ENCODE measurements at places on chromosomes 12 and 14.

- no peak for DNase-seq
These were observed 57.2 kb downstream of the STXBP6 start for GRCh38 chr14:24992624-24993360.

GRCh38 chr12:42325326-42325652, 605 bp downstream of the ZCRB1 start:
- no peak for DNase-seq

GRCh38 chr12:65602610-65603295, 221.5 kb upstream of the HMGA2 start:
- DNase-seq = no peak

GRCh38 chr14:20184181-20184580, 6.5 kb upstream of the OR11G2 start:
- no peak for DNase-seq

GRCh38 chr14:77143071-77143470, 1.5 kb upstream of the ZDHHC22 start:
- DNase-seq = no peak

DNA sequence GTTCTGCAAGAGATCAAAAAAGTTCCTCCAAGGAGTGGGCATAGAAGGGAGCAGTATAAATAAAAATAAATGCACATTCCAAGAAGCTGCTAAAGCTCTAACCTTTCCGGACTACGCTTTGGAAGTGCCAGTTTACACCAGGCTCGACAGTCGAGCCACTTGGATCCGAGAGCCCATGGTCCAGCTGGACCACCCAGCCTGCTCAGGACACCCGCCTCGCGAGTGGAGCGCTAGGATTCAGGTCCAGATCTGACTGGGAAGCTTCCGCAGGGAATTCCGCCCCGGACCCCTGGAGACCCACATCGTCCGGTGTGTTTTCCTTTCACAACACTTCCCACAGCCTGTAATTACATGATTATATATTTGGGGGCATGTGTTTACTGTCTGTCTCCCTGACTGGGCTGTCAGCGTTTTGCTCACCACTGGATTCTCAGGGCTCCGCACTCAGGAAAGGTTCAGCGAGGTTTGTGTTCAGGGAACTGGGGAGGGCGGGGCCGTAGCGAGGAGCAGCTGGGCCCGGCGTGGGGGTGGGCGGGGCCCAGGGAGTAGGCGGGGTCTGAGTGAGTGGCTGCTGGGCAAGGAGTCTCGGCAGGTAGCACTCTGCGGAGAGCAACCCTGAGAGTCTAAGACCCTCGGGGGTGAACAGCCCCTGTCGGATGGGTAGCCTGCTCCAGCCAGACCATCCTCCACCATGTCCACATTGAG, 52.3 kb upstream of the TMEM263 start:
- peak; percentile 38 for DNase-seq

- DNase-seq = no peak
These were observed 1.4 kb upstream of the HOXC6 start for GRCh38 chr12:54026640-54027441.

DNA sequence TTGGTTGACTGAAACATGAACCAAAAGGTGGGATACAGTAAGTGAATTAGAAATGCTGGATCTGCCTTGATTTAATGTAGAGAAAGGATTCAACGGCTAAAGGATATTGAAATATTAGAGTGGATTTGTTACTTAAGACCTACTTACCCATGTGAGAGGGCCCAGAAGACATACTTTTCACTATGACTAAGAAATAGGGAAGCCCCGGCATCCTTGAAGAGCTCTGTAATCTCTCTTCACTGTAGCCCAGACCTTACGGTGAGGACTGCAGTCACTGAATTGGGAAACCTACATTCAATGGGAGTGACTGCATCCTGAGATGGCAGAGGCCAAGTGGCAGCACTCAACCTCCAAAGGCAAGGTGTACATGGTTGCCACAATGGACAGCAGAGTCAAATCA, 52.5 kb downstream of the KANSL2 start:
- no peak for DNase-seq

DNA sequence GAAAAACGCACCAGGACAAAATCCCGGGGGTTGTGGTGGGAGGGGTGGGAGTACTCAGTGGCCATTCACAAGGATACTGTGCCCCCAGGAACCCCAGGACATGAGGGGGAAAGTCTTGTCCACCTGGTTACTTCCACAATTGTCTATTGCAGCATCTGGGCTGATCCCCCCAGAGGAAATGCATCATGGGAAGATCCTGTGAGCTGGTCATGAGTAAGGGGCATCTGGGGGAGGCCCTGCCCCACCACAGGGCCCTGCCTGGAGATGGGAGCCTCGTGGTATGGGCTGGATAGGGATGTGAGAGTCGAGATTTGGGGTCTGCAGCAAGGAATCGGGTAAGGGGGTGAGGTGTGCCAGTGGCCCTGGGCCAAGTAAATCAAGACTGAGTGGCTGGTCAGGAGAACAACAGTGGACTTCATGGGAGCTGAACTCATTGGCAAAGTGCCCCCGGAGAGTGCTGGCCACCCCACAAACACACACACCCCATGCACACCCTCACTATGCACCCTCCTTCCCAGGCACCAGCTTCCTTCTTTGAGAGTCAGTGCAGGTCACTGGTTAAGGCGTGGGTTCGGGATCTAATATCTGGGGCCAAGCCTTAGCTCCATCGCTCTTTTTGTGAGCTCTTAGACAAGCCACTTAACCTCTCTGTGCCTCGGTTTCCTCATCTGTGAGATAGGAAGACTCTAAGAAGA, 3.0 kb upstream of the SERPINA1 start:
- DNase-seq = no peak

DNA sequence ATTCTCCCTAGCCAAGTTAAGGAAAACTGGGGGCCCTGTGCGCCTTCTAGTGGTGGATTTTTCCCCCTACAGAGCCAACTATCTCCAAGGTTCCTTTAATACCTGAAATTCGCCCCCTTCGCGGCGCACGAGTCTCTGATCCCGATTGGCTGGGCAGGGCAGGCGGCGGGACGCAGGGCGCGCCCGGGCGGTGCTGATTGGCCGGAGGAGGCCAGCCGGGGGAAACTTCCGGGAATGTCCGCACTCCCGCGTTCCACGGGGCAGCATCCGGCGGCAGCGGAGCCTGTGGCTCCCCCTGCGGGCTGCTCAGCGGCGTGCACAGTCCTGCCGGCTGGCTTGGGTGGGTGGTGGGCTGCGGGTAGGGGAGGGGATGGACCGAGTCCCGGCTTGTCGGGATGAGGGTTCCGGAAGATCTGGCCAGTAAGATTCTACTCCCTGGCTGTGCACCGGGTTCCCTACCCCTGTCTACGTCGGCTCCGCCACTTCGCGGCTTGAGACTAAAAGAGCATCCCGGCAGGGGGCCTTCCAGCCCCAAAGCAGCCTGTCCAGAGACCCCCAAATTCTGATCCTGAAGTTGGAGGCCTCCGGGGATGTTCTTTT, at the start of gene NABP2:
Gene NABP2 (plus strand): TSS at position 241 of the 600 bp plus-strand sequence. CDS start 515 bp downstream, outside the sequence.
- DNase-seq = peak; percentile 82

DNA sequence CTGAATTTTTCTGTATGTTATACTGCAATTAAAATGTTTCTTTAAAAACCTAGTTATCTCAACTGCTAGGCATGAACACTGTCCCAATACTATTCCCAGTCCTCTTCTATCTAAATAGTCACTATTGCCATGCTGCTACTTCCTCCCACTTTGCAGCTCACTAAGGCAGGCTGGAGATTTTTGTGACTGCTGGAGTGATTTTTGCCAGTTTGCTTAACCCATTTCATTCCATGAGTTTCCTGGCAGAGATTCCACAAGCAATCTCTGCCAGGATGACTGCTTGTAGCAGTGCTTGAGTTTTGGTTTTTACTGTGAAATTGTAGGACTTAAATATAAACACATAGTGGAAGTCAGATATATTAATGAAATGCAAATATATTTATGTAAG, 80.8 kb downstream of the BHLHE41 start:
- no peak for DNase-seq

DNA sequence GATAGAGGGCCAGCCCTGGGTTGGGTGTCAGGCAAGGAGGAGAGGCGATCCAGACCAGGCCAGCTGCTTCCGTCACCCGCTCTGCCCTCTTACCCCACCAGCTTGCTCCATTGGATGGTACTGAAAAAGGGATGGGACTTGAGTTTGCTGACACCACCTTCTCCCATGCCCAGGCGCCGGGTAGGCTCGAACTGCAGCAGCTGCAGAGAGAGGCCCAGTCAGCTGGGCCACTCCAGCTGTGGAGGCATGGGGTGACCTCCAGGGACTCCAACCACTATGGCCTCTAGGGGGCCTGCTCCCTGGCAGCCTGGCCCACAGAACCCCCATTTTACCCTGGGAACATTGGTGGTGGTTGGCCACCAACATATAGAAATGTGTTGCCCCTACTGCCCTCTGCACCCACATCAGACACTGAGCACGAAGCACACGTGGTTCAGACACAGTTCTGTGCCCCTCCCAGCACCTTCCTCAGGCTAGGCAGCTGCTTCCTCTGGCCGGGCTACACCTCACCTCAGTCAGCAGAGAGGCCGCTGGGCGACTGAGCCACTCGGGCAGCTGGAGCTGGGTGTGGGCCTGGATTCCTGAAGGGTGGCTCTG, 16.0 kb downstream of the RPS6KL1 start:
- DNase-seq = no peak

DNA sequence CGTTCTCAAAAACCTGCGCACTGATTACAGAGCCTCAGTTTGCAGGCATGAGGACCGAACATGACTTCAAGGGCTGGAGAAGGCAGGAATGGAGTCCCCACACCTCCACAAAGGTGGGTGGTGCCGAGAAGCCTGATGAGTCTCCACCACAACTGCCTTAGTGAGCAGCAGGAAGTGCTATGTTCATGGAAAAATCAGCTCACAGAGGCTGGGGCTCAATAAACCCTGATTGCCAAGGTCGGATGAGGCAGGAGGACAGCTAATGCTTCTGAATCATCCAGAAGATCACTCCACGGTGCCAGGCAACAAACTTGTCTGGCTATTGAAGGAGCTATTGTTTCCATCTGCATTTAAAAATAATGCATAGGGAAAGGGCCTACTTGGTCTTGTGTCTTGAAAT, 31.1 kb downstream of the APPL2 start:
- DNase-seq = no peak

DNA sequence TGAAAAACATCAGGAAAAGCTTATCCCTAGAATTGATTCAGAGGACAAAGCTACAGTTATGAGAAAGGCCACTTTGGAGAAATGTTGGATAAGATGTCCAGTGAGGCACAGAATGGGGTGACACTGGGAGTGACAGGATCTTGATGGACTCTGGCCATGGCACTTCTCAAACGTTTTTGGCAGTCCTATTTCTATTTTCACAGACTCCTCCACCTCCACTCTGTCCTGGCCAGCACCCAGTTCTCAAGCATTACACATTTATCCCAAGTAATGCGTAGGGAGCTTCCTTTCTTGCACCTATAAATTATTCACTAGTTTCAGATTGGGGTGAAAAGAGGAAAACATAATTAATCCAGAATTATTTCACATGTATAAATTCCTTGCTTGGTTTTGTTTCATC, 727.3 kb downstream of the NRXN3 start:
- no peak for DNase-seq

GRCh38 chr12:129339336-129339735, 486.1 kb downstream of the GLT1D1 start:
- no peak for DNase-seq

GRCh38 chr12:122691566-122691965, 11.6 kb downstream of the HCAR2 start:
- DNase-seq = no peak

- DNase-seq = no peak
These were observed 231.3 kb downstream of the BCL11B start for GRCh38 chr14:99040711-99041110.

- DNase-seq = no peak
These were observed 103.0 kb downstream of the C12orf42 start for GRCh38 chr12:103392722-103393121.

DNA sequence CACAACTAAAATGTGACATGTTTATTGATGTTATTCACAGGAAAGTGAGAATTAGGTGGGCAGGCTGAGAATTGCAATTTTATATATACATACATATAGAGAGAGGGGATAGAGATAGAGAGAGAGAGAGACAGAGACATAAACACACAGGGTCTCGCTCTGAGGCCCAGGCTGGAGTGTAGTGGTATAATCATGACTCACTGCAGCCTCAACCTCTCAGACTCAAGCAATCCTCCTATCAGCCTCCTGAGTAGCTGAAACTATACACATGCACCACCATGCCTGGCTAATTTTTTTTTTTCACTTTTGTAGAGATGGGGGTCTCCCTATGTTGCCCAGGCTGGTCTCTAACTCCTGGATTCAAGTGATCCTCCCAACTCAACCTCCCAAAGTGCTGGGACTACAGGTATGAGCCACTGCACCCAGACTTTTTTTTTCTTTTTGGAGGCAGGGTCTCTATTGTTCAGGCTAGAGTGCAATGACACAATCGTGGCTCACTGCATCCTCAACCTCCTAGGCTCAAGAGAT, 49.1 kb downstream of the R3HDM2 start:
- DNase-seq = no peak

GRCh38 chr12:19674437-19674836, 235.1 kb downstream of the AEBP2 start:
- no peak for DNase-seq

- no peak for DNase-seq
These were observed 5.4 kb downstream of the TMEM117 start for GRCh38 chr12:43841253-43841652.

DNA sequence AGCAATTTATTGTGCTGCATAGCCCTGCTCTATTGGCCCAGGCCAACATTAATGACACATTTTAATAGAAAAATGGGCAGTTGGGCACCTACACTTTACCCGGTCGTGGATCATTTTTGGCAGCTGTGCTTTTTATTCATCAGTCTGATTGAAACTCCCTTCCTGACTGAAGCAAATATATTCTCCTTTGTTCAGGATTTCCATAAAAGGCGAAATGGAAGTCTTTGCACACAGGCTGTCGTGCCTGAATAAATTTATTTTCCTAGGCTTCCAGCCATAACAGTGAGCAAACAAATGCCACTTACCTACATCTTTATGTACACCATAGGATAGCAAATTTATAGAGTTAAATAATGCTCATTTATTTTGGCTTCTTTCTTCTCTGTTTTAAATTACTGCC, 480.7 kb upstream of the DCN start:
- no peak for DNase-seq

GRCh38 chr14:68395604-68396003, 397.3 kb downstream of the ZFP36L1 start:
- no peak for DNase-seq

- no peak for DNase-seq
These were observed 34.8 kb upstream of the VSX2 start for GRCh38 chr14:74204491-74204890.

DNA sequence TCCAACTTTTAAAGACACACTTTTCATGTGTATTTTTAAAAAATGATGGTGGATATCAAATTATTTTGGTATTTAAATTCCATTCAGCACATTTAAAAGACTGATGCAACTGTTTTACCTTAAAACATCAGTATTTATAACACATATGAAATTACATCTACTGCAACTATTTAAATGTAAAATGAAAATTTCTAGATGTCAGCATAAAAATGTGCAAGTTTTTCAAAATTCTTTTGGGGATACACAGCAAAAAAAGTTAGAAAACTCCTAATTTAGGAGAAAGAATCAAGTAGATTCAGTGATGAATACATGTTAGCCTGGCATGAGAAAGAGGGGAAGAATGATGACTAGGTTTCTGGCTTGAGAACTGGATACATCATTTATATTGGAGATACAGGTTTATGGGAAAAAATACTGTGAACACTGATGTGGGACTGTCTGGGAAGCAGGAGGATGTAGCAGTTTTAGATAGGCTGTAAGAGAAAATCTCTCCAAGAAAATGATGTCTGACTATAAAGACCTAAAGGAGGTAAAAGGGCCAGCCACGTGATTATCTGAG, 9.2 kb downstream of the SOS2 start:
- no peak for DNase-seq

- no peak for DNase-seq
These were observed 59.4 kb downstream of the GARIN6 start for GRCh38 chr12:99706736-99707473.
